ENCODE measurements at places on chromosomes 6 and 20.

- DNase-seq, result no peak
Measured at GRCh38 chr6:14772188-14772587, 473.7 kb upstream of the JARID2 start.

- DNase-seq, result no peak
Measured at GRCh38 chr20:62808211-62808865, 3.7 kb downstream of the OGFR start.

DNA sequence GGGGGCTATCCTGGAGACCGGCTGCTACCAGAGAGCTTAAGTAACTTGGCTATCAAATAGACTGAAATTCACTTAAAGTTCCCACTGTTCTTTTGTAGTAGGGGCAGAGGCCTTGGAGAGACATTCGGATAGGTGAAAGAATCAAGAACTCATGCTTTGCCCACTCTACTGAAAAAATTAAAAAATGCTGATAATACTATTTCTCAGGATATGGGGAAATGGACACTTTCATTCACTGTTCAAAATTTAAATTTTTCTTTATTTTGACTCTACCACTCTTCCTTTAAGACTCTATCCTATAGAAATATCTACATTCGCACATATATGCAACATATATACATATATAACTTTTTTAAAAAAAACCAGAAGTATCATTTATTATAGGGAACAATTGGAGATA, 117.8 kb upstream of the CHD6 start:
- DNase-seq, result no peak

GRCh38 chr6:132962936-132963868, 148.8 kb downstream of the RPS12 start:
- DNase-seq, result peak; percentile 26

DNA sequence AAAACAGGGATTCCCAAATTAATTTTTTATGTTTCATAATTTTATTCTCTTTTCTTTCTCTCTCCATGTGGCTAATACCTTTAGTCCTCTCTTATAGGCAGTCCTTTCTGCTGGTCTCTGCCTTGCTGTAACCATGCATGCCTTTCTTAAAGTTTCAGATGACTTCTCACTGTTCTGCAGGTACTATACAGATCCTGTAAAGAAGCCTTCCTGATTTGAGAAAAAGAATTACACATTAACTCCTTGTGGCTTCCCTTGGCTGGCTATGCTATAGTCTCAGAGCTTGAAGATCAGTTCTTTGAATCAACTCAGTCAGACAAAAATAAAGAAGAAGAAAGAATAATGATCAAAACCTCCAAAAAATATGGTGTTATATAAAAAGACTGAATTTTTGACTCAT, 7.3 kb upstream of the GPR63 start:
- no peak for DNase-seq

DNA sequence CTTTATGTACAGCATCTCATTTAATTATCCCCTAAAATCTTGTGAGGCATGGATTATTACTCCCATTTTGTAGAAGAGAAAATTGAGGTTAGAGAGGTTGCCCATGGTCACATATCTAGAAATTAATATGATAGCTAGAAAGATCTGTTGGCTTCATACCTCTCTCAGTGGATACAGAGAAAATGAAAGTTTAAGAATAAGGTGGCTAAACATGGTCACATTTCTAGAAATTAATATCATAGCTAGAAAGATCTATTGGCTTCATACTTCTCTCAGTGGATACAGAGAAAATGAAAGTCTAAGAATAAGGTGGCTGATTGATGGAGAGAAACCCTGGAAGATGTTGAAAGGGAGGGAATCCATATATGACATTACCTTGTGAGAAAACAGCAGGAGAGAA, 260.7 kb upstream of the MAN1A1 start:
- no peak for DNase-seq

DNA sequence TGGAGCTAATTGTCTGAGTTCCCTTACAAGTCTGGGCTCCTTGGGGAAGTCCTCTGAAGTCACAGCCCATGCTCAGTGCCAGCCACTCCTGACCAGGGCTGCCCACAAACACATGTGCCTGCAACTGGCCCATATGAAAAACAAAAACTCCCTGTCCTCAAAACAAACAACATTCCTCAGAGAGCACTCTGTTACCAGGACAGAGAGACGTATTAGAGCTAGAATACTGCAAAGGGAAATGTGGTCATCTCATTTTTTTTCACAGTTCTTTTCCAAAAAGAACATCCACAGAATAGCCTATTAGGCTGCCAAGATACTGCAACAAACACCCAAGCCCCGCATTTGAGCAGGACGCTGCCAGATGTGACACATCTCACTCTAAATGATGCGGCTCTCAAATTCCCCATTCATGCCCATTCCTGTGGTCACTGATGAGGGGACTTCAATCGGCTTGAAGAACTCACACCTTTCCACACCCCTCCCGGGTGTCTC, 71.1 kb downstream of the SLC22A23 start:
- DNase-seq, result no peak

- DNase-seq, result no peak
Measured at GRCh38 chr6:25956226-25956625, 6.4 kb upstream of the TRIM38 start.

DNA sequence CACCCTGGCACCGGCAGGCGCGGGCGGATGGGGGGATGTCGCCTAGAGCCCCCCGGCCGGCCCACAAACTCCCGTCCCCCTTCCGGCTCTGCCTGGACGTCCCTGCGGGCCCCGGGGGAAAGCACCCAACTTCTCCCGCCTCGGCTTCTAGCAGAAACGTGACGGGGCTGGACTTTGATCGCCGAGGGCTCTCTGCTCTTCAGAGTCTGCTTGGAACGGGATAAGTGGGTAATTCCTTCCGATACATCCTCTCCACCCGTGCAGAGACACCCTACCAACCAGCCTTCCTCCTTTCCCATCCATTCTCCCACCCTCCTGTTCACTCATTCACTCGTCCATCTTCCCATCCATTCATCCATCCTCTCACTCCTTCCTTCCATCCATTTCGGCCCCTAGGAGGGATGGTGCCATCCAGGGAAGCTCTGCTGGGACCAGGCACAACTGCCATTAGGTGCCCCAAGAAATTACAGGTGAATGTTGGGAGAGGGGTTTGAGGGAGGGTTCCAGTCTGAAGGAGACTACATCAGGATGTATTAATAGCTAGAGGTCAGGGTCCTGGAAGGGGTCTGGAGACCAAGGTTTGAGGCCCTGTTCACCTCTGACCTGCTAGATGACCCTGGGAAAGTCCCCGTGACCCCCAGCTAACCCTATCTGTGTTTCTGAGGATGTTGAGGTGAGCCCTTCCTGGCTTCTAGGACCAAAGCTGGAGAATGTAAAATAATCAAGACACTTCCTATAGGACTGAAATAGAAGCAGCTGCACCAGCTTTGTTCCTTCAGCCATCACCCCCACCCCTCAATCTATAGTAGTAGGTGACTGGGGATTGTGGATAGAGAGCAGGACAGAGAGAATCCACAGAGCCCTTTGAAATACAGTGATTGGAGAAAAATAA, 538 bp downstream of the TTLL9 start:
- no peak for DNase-seq

- DNase-seq, result no peak
Measured at GRCh38 chr6:107695061-107695720, 128.9 kb downstream of the SCML4 start.

DNA sequence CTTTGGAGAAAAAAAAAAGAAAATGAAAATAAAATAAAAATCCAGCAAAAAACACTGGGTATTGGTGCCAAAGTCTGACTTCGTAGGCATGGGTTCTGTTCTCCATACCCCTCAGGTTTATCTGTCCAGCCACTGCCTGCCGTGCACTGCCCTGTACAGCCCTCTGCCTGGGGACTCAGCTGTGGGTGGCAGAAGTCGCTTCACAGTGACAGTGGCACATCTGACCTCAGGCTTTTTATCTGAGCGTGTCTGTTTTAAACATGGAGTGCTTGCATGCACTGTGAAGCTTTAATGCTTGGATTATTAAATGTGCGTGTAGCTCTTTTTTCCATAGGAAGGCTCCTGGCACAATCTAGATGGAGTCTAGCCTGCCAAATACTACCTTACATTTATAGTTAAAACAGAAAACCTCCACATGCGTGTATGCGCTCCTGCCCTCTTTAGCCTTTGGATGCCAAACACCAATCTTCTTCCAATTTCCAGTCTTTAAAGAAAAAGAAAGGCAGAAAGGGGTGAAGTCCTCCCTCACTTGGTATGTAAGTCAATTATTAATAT, 375.5 kb downstream of the UTRN start:
- DNase-seq, result no peak

- DNase-seq, result peak; percentile 52
Measured at GRCh38 chr6:52407467-52407866, 12.7 kb upstream of the EFHC1 start.

GRCh38 chr6:113995634-113996033, 24.7 kb upstream of the HDAC2 start:
- DNase-seq, result no peak

- no peak for DNase-seq
Measured at GRCh38 chr20:63183422-63184146, 32.3 kb downstream of the YTHDF1 start.

DNA sequence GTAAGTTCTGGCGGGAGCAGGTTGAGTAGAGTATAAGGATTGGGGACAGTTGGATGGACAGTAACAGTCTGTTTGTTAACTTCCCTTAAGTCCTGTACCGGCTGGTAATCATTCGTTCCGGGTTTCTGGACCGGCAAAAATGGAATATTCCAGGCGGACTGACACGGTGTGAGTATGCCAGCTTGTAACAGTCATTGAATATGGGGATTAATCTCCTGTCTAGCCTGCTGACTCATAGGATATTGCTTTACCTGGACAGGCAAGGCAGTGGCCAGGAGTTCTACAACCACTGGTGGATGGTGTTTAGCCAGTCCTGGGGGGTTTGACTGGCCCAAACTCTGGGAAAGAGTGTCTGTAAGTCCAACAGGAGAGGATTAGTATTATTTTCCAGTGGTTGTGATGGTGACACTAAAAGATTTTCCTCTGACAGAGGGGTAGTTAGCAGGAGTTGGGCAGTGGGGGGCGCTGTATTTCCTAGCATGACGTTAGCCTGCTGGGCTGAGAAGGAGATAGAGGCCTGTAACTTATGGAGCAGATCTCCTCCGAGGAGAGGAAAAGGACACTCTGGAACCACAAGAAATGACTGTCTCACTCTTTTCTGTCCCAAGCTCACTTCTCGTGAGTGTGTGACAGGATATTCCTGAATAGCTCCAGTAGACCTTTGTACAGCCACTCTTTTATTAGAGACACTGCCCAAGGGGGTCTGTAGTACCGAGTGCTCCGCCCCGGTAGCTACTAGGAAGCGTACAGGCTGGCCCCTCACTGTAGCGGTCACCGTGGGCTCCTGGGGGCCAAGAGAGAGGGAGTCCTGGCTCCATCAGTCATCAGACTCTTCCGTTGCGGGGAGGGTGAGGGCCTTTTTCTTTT, 152.2 kb downstream of the TRIM27 start:
- no peak for DNase-seq

DNA sequence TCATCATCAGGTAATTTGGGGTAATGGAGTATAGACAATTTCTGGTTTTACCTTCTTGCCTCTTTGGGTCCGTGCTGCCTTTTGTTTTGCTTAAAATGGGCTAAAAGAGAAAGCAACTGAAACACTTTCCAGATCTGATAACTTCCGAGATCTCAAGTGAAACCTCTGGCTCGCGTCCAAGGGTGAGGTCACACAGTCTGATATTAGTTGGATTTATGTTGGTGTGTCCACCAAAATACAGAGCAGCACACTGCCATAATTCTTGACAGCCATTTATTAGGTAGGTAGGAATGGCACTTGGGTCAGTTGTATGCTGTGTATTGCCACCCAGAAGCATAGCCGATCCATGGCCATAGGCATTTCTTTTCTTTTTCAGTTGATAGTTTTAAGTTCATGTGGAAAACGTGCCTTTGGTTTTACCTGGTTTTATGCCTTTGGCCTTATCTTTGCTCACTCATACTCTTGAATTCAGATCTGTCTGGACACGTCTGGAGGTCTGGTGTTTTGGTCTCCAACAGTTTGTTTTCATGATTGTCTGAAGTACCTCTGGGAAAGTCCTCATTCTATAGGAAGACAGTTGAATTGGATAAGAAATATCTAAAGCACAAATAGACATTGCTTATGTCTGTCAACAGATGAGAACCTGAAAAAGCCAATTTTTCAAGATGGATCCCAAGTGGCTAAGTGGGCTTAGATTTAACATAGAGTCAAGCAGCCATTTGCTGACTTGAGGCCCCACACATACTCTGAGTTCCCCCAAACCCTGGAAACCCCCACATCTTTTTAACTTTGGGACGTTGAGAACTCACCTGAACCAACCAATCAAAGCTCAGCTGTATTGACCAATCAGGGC, 320.8 kb downstream of the SOX4 start:
- no peak for DNase-seq

GRCh38 chr6:142839686-142840040, 105.3 kb downstream of the HIVEP2 start:
- no peak for DNase-seq

- no peak for DNase-seq
Measured at GRCh38 chr6:21423106-21423854, 170.3 kb upstream of the SOX4 start.

DNA sequence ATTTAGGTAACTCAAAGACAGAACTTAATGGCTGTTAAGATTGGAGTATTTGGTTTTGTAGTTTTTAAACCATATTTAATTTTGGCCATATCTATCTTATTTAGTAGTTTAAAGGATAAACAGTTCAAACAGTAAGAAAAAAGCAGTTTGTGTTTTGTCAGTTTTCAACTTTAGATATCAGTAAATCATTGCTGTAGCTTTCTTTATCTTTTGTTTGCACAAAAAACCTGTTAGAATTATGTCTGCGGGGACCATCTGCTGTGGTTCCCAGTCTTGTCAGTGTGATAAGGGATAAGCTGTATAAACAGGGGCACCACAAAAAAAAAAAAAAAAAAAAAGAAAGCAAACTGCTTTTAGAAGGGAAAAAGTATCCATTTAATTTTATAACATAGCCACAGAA, 40.9 kb downstream of the CDKAL1 start:
- DNase-seq, result no peak

- no peak for DNase-seq
Measured at GRCh38 chr20:21096321-21097043, 9.7 kb downstream of the LINC00237 start.

- no peak for DNase-seq
Measured at GRCh38 chr20:49411221-49411925, 71.1 kb downstream of the KCNB1 start.

- DNase-seq, result no peak
Measured at GRCh38 chr20:8447262-8448120, 315.4 kb downstream of the PLCB1 start.

DNA sequence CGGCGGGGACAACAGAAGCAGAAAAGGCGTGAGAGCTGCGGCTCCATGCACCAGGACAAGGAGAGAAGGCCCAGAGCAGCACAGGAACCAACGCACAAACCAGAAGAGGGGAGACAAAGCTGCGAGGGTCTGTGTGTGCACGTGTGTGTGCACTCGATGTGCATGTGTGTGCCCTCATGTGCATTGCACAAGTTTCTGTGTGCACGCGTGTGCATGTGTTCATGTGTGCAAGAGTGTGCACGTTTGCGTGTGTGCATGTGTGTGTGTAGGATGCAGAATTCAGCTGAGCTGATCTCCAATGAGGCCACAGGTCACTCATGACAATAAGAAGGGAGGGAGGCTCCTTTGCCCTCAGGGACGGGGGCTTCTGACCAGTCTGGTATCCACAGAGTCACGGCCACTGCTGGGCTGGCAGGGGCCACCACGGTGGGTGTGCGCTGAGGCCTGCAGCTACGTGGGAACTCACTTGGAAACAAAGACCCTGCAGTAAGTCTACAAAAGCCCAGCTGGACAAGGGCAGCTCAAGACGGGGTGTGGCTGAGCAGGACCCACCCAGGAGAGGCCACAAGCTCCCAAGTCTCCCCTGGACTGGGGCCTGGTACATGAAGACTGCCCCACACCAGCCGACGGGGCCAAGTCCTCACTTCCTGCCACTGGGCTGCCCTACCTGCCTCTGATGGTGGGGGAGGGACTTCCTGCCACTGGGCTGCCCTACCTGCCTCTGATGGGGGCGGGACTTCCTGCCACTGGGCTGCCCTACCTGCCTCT, 48.1 kb upstream of the CHRNA4 start:
- DNase-seq, result no peak
